Stimulated activated CD8-positive, alpha-beta memory T cell treated with anti-CD3 and anti-CD28 coated beads, Interleukin-4, amount 100 ng/mL, for 1 hour (primary cell): ENCODE measurements at places on chromosomes 12 and 14.

DNA sequence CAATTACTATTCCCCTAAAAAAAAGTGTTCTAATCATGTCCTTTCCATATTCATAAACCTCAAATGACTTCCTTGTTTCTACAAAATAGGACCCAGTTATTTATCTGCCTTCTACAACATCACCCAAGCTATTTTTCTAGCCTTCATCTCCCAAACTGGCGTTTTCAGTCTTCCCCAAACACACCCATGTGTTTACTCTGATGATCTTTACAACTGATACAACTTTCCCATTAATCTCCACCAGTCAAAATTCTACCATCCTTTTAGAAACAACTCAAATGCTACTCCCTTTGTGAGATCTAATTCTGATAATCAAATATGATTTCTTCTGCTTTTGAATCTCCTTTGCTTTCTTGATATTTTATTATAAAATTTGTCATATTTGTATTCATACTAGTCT, 114.5 kb downstream of the DUSP6 start:
- no peak for DNase-seq

DNA sequence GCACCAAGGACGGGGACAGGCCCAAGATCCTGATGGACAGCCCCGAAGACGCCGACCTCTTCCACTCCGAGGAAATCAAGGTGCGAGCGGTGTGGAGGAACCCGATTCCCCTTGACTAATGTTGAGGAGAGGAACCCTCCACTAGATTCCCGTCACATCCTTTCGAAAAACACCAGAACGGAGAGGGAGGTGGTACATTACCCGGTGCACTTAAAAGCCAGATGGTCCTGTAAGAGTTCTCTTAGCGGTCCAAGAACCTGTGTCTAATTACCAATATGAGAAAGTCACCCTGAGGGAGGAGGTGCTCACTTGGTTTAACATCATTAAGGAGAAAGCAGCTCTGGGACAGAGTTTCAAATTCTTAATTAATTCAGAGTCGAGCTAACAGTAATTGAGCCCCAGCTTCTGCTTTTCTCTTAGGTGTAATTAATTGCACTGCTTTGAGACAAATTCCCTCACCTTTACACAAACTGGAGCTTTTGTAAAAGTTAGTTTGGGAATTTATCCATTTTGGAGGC, 450 bp downstream of the PRKAB1 start:
- no peak for DNase-seq

DNA sequence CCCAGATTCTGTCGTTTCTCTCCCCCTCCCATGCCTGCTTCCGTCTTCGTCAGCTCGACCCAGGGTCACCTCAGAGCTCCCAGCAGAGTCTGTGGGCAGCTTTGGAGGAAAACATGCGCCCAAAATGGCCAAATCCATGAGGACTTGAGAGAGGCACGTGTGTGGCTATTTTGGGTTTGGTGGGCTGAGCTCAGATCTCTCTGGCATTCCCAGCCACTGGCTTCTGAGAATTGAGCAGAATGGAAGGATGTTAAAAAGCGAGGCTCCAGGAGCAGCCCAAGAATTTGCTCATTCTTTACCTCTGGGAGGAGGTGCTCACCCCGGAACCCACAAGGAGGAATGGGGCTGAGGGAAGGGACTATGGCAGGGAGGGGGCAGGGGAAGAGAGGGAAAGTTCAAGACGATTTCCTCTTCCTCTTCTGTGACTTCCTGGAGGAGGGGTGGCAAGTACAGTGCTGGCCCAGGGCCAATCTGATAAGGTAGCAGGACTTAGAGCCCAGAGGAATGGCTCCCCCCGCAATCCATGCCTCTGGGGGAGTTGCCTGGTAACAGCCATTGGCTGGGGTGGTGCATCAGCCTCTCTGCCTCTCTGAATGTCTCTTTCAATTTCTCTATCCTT, 20.1 kb downstream of the TSPAN9 start:
- no peak for DNase-seq

DNA sequence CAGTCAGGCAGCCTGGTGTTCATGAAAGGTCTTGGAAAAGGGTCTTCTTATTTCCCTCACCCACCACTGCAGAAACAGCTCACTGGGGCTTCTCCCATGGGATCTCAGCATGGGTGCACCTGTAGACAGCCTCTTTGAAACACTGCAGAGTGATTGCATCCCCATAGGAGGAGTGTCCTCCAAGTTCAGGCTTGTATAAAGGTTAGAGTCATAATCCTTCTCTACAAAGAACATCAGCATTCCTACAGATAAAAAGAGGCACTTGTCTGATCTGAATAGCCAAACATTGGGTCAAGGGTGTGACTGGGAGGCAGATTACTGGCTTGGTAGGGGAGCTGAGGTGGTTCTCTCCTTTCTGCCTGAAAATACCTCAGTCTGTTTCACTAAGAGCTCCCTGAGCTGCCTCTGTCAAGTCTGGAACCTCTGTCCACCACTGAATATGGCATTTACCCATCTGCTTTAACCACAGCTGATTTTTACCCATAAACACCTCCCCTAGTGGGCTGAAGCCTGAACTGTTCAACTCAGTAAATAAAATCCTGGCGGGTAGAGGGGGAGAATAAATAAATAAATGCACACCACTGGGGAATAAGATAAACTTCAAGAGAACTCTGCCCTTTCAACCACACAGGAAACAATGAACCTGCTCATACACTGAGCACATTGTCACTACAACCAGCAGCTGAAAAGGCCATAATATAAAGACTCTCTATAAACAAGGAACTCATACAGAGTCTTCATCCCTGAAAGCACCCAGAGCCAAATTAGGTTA, 120.7 kb upstream of the SCAF11 start:
- no peak for DNase-seq

DNA sequence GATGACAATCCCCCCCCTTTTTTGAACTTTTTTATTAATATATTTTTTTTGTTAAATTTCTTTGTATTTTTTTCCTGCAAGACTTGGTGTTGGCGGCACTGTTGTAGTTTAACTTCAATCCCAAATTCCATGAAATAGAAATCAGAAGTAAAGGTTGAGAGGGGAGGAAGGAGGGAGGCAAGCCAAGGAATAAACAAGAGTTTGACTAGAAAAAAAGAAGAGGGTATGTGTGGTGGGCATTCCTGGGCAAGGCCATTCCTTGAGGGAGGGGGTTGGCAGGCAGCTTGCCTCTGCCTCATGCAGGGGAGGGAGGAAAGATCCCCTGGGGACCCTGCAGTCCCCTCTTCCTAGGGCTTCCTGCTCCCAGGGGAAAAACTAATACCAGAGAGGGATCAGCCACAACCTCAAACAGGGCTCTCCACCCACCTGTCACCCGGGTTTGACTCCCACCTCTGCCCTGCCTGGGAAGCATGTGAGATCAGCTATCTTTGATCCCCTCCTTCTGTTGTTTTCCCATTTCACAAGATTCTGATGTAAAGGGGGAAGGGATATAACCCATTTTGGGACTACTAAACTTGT, 519 bp upstream of the AP1G2 start:
- DNase-seq, result no peak

DNA sequence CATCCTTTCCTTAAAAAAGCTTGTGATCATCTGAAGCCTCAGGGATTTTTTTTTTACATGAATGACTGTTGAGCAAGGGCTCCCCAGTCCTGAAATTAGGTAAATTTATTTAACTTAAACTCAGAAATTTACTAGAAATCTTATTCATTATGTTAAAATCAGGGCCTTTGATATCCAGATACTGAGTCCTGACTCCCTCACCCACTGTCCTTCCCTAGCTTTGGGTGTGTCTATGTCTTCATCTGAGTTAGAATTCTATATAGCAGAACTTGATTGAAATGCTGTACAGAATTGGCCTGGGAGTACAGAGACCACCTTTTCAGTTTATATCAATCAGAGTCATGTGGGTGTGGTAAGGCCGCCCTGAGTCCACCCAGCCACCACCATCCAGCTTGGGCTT, 260.0 kb downstream of the CACNA1C start:
- DNase-seq, result no peak

DNA sequence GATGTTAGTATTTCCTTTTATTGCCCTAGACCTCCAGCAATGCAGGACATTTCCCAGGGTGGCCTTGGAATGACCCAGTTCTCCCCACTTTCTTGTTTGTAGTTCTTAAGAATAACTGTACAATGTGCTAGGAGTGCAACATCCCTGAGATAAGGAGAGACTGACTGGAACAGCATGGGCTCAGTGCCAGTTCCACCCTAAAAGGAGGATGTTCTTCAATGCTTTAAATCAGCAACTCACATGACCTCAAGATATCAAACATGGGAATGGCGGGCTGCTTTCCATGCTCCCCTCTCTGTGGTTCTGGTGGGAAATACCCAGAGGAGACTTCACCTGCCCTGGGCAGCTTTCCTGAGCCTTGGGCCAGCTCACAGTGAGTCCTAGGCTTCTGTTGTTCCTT, 766.9 kb upstream of the FBXO33 start:
- DNase-seq, result no peak

GRCh38 chr12:10721651-10722501, 1.2 kb downstream of the YBX3 start:
- peak; percentile 31 for DNase-seq

GRCh38 chr14:67856827-67857226, 37.2 kb downstream of the RAD51B start:
- no peak for DNase-seq

GRCh38 chr12:119008691-119009221, 27.4 kb downstream of the SRRM4 start:
- no peak for DNase-seq

GRCh38 chr12:13163868-13164635, 32.5 kb upstream of the EMP1 start:
- no peak for DNase-seq

GRCh38 chr12:82605115-82605514, 81.6 kb upstream of the TMTC2 start:
- DNase-seq, result no peak

DNA sequence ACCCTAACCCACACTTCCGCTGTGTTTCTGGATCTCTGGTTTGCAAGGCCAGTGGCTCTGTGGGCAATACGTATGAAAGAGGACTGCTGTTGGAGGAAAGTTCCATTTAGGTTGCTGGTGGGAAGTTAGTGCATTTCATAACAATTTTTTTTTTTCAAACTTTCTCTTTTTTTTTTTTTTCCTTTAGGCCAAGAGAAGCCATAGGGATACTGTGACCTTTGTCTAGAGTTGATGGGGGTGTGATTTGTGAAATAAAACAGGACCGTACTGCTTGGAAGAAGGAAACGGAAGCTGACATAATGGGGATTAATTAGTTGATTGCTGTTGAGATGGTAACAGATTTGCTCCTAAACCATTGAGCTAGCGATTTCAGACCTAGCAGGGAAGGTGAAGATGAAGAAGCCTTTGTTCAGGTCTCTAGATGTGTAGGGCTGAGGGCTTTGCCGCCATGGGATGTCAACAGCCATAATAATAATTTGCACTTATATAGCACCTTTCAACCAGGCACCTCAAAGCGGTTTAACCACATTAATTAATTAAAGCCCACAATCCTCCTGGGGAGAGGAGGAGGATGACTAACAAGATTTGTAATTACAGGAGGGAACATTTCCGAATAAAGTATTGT, 315.3 kb downstream of the ZFP36L1 start:
- DNase-seq, result no peak

- DNase-seq, result no peak
Measured at GRCh38 chr12:12704593-12705230, 8.7 kb upstream of the GPR19 start.

DNA sequence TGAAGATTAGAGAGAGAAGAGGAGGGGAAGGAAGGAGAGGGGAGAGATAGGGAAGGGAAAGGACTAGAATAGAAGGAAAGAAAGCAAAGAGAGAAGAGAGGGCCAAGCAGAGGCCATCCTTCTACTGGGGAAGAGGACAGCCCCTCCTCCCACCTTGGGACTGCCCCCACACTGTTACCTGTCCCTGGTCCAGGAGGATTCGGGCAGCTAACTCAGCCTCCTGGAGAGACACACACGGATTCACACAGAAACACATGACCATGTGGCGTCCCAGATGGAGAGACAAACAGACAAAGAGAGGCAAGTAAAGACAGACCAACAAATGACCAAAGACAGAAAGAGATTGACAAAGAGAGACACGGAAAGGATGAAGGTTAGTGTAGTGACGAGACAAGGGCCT, 2.2 kb downstream of the NDRG2 start:
- no peak for DNase-seq

DNA sequence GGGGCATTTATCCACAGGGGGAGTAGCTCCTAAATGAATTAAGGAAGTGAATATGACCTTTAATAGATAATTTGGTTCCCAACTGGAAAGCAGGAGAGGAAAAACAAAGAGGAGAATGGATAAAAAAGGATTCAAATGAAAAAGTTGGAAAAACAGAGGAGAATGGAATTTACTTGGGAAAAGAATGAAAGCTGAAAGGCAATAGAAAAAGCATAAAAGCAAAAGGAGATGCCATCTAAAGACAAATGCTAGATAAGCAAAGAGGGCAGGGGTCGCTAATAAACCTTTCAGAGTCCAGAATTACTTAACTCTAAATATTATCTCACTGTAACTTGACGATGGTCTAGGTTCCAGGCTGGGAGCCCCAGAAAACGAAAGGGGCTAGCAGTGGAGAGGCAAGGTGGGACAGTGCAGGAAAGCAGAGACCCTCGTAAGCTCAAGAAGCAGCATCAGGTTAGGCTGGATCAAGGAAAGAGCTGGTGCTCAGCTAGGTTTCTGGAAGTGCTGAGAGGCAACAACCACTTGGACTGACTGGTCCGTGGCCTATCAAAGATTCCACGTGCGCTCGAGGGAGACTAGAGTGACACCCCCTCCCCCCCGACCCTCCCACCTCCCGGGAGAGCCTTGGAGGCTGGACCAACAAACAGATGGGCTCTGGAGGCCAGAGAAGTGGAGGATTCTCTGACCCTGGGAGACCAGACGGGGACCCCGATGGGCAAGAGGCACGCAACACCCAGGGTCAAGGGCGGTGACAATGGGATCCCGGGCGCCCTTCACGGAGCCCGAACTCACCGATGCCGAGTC, 1.2 kb downstream of the SLC2A13 start:
- no peak for DNase-seq

- no peak for DNase-seq
Measured at GRCh38 chr12:77005611-77006098, 59.7 kb downstream of the E2F7 start.

DNA sequence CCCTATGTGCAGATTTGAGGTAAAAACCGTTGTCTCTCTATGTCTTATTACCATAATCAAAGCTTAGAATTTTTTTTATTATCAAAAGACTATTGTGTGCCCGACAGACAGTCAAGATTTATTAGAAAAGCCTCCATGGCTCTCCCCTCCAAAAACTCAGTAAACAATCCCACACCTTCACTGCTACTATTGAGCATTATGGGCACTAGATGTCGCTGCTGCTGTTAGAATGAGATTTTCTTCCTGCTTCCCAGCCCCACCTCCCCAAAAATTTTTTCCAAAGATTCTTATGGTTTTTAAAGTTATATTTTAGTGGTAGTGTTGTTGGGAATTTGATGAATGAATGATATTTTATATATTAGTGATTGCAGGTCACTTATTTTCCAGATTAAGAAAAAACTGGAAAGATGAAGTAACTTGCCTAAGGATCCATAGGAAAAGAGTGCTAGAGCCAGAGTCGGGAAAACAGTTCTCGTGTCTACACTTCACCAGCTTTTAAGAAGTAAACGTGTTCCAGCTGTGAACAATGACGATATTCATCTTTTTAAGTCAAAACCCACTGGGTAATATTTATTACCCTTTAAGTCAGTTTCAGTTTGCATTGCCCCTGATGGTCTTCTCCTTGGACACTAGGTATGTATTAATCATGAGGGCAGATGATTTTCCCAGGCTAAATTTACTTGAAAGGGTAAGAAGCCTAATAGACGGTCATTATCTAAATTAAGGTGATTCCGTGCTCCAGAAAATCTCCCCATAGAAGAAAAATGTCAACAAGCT, 12.2 kb upstream of the FOXG1 start:
- DNase-seq, result no peak
